Psoas muscle (tissue), 8 donors: ENCODE measurements at places on chromosomes 6 and 20. TPM values are rescaled to one million over a fixed set of nuclear protein-coding genes. Genes with fewer than 3 reads are reported as not detected.

Gene MLN
- not detected for total RNA-seq

Gene PABPC1L
- 2.6 TPM for total RNA-seq

Gene MEI4
- total RNA-seq = not detected

Gene HM13
- total RNA-seq = 32.4 TPM

Gene TRIM10
- not detected for total RNA-seq

- H3K27me3 ChIP-seq = no peaks in the 10 kb centered on the region
- peak overlapping the region; percentile 8 for H3K4me3 ChIP-seq
- no peak for DNase-seq
- no peaks in the 10 kb centered on the region for H3K36me3 ChIP-seq
- H3K27ac ChIP-seq = no peak overlapping the region
Observed at GRCh38 chr20:49669601-49670189, 44.0 kb downstream of the B4GALT5 start.

DNA sequence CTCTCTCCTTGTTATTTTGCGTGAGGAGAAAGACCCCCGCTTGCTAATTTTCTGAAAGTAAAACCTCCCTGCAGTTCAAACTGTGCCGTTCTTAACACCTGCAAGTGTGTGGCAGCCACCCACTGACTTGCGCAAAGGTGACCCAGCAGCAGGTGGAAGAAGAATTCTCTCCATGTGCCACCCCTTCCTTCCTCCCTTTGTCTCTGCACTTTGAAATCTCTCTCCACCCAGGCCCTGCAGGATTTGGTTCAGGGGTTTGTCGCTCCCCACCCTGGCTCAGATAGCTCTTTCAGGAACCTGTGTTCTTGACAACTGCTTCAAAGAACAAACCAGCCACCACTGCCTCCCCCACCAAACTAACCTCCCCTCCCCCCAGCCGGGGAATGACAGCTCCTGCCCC, 41.4 kb downstream of the ZNF831 start:
- no peaks in the 10 kb centered on the region for H3K4me1 ChIP-seq
- H3K27me3 ChIP-seq = no peaks in the 10 kb centered on the region
- no peaks in the 10 kb centered on the region for H3K36me3 ChIP-seq
- no peak overlapping the region for H3K27ac ChIP-seq
- DNase-seq = no peak

DNA sequence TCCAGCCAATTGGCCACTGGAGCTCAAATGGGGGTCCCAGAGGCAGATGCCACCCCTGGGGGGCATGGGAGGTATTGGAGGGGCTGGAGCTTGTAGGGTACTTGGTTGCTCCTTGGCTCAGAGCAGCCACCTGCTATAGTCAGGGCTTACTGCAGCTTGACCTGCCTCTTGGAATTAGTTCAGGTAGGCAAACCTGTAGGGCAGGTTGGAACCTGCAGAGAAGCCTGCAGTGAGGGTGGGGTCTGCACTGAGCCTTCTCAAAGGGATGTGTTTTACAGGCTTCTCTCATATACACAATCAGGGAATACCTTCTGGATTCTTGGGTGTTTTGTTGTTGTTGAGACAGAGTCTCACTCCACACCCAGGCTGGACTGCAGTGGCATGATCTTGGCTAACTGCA, 94.2 kb upstream of the MYL9 start:
- no peaks in the 10 kb centered on the region for H3K36me3 ChIP-seq
- peaks cover 6% of the 10 kb centered on the region for H3K4me1 ChIP-seq

GRCh38 chr6:161866570-161866969, 592.7 kb upstream of the AGPAT4 start:
- no peak overlapping the region for H3K27ac ChIP-seq
- no peaks in the 10 kb centered on the region for H3K4me1 ChIP-seq
- no peaks in the 10 kb centered on the region for H3K27me3 ChIP-seq
- H3K36me3 ChIP-seq = no peaks in the 10 kb centered on the region
- no peak overlapping the region for H3K4me3 ChIP-seq
- DNase-seq = no peak

DNA sequence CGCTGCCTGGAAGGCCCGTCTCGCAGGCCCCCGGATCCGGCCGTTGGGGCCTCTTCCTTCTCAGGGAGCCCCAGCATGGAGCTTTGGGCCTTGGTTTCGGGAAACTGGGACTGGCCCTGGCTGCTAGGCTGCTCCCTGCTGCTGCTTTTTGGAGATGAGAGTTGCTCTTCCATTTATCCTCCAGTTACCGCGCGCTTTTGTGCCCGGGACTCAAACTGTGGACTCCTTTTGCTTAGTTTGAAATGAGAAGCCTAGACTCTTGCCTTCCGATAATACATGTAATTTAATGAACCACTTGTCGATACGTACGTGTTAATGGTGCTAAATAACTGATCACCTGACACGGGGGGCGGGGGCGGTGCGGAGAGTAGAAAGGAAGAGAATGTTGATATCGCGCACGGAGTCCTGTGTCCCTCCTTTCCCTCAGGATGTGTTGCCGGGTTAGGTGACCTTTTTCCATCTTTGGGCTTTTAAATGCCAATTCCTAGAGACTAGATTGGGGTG, 968 bp downstream of the PHF3 start:
- H3K4me1 ChIP-seq = peaks cover 39% of the 10 kb centered on the region
- H3K27me3 ChIP-seq = no peaks in the 10 kb centered on the region
- peak; percentile 30 for DNase-seq
- no peaks in the 10 kb centered on the region for H3K36me3 ChIP-seq
- peak overlapping the region; percentile 95 for H3K27ac ChIP-seq

DNA sequence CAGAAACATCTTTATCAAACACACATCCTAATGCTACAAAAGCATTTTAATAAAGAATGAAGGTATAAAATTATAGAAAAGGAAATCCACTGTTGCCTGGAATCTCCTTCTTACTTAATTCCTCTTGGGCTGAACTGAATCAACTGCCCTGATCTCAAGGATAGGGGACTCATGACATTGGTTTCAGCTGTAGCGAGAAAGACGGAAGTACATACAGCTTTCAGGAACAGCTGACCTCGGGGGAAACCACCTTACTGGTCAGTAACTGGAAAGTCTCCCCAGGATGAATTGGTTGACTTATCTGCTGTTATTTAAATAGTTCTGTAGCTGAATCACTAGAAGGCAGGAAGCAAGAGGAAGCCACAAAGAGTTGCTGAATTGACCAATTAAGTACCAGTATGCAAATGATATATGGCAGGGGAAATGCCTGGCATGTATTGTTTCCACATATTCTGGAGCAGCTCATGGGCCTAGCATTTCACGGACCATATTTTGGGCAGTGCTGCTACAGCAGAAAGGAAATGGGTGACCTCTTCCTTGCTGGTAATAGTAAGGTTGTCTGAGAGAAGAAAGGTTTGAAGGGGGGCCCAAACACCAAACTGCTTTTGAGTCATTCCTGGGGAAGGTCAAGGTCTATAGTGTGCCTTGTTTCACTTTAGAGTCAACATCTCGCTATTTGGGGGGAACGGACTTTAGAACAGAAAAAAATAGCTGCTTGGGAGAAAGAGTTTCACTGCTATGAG, 43.7 kb upstream of the MAP7 start:
- H3K27ac ChIP-seq = peak overlapping the region; percentile 27
- H3K4me1 ChIP-seq = peaks cover 14% of the 10 kb centered on the region
- H3K36me3 ChIP-seq = no peaks in the 10 kb centered on the region
- H3K4me3 ChIP-seq = no peak overlapping the region

DNA sequence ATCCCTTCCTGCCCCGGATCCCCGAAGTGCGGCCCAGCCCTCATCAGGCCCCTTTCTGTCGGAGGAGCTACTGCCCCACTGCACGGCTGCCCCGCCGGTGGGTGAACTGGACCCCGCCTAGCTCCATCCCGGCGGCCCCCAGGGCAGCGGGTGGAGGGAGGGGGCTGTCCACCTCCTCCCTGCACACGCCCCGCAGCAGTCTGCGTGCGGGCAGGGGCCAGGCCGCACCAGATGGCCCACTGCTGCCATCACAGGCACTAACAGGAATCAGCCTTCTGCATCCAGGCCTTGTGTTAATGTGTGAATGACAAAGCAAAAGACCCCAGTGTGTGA, 54.9 kb upstream of the UNC93A start:
- H3K27me3 ChIP-seq = peaks cover 6% of the 10 kb centered on the region
- H3K36me3 ChIP-seq = no peaks in the 10 kb centered on the region
- no peak for DNase-seq
- no peak overlapping the region for H3K27ac ChIP-seq

DNA sequence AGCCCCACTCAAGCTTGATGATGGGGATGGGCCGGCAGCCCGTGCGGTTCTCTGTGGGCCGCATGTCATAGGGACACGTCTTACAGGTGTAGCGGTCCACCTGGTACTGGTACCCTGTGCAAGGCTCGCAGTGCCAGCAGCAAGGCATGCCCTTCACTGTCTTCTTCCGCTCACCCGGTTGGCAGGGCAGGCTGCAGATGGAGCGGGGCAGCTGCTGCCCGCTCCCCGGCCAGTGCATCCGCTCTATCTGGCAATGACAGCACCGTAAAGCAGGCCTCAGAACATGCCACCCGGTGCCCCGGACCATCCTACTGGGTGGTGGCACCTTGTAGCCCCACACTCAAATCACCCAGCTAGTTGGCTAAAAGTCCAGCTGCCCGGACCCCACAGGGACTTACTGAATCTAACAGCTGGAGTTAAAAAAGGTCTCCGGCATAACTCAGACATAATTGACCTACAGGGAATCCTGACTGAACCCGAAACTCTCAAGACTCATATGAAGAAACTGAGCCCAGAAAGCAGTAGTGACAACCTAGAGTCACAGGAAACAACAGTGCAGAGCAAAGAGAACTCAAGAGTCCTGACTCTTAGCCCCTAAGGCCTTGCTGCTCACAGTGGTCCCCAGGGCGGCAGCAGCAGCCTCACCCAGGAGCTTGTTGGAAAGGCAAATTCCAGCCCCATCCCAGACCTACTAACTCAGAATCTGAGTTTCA, 109.4 kb downstream of the GRM4 start:
- H3K36me3 ChIP-seq = no peaks in the 10 kb centered on the region
- H3K27ac ChIP-seq = no peak overlapping the region
- no peak overlapping the region for H3K4me3 ChIP-seq
- no peak for DNase-seq
- no peaks in the 10 kb centered on the region for H3K27me3 ChIP-seq
- no peaks in the 10 kb centered on the region for H3K4me1 ChIP-seq

- H3K27me3 ChIP-seq = no peaks in the 10 kb centered on the region
- H3K4me1 ChIP-seq = peaks cover 10% of the 10 kb centered on the region
- H3K36me3 ChIP-seq = no peaks in the 10 kb centered on the region
Observed at GRCh38 chr20:25623225-25623735, 534 bp downstream of the NANP start.

- no peaks in the 10 kb centered on the region for H3K4me1 ChIP-seq
- H3K27me3 ChIP-seq = no peaks in the 10 kb centered on the region
Observed at GRCh38 chr6:81451787-81452186, 300.7 kb downstream of the TENT5A start.

GRCh38 chr6:53984163-53984562, 127.1 kb upstream of the MLIP start:
- H3K27me3 ChIP-seq = no peaks in the 10 kb centered on the region
- no peak overlapping the region for H3K4me3 ChIP-seq
- DNase-seq = peak; percentile 18
- peaks cover 23% of the 10 kb centered on the region for H3K4me1 ChIP-seq

- no peaks in the 10 kb centered on the region for H3K27me3 ChIP-seq
- H3K4me1 ChIP-seq = peaks cover 6% of the 10 kb centered on the region
- no peak for DNase-seq
Observed at GRCh38 chr6:112235956-112236355, 18.4 kb downstream of the LAMA4 start.

- H3K36me3 ChIP-seq = no peaks in the 10 kb centered on the region
- no peaks in the 10 kb centered on the region for H3K4me1 ChIP-seq
- DNase-seq = no peak
- H3K4me3 ChIP-seq = no peak overlapping the region
- no peak overlapping the region for H3K27ac ChIP-seq
Observed at GRCh38 chr6:36650848-36651478, 27.6 kb upstream of the CDKN1A start.

DNA sequence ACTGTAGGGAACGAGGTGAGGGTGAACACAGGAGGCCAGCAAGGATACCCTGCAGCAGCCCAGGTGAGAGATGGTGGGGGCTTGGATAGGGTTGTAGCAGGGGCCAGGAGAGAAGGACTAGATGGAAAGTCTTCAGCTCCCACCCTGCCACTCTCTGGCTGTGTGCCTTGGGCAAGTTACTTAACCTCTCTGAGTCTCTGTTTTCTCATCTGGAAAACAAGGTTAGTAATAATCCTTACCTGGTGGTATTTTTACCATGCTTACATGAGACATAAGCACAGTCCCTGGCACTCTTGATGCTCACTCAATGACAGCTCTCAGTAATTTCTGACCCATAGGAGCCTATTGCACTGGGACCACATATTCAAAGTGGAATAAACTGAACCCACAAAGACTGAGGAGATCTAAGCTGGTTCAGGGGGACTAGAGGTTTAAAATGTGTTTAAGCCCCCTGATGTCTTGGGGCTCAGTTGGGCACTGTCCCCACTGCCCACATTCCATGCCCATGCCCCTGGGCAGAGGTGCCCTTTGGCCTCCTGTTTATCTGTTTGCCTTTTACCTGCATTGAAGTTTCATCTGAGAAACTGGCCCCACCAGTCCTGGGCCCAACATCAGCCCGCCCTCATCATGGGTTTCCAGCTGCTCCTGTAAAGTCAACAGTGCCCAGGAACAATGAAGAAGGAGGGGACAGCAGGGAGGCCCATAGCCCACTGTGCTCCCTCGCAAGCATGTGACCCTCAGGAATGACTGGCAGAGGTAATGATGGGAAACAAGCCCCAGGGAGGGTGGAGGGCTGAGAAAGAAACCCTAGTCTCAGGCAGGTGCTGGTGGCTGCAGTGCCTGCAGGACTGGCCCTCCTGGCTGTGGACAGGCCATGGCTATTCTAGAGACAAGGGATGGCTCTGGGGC, 104.0 kb downstream of the VEGFA start:
- H3K27ac ChIP-seq = no peak overlapping the region
- no peak overlapping the region for H3K4me3 ChIP-seq
- no peaks in the 10 kb centered on the region for H3K27me3 ChIP-seq

DNA sequence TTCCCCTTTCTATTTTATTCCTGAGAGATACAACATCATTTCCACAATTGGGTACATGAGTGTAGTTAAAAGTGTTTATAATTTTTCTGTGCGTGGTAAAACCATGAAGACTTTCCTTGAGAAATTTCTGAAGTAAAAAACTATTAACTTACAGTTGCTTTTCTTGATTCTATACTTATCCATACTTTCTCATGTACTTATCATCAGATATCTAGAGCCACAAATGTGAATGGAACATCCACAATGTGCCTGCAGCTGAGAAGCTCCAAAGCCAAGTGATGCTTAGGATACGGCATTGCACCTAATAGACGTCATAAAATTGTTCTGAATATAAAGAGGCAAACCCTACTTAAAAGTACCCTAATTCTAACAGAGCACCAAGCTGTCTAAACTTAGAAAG, 2.9 kb downstream of the FILIP1 start:
- peak overlapping the region; percentile 97 for H3K27ac ChIP-seq
- H3K4me3 ChIP-seq = peak overlapping the region; percentile 80
- peaks cover 56% of the 10 kb centered on the region for H3K4me1 ChIP-seq
- no peaks in the 10 kb centered on the region for H3K27me3 ChIP-seq
- no peak for DNase-seq

- peaks cover 68% of the 10 kb centered on the region for H3K36me3 ChIP-seq
- DNase-seq = no peak
- H3K27me3 ChIP-seq = no peaks in the 10 kb centered on the region
- H3K4me1 ChIP-seq = peaks cover 3% of the 10 kb centered on the region
- H3K4me3 ChIP-seq = no peak overlapping the region
Observed at GRCh38 chr6:56524891-56525703, 117.6 kb downstream of the DST start.

GRCh38 chr6:155389130-155389529, 66.5 kb downstream of the NOX3 start:
- no peak overlapping the region for H3K27ac ChIP-seq
- no peaks in the 10 kb centered on the region for H3K27me3 ChIP-seq
- H3K36me3 ChIP-seq = no peaks in the 10 kb centered on the region
- no peak for DNase-seq
- H3K4me3 ChIP-seq = no peak overlapping the region
